Smooth muscle cell of the pulmonary artery (primary cell): ENCODE measurements at places on chromosomes 6 and 20. TPM values are rescaled to one million over a fixed set of nuclear protein-coding genes. Genes with fewer than 3 reads are reported as not detected.

Gene RAET1G
- 1.6 and 1.7 TPM in 2 replicates for total RNA-seq

Gene CLPSL2
- total RNA-seq, result not detected in 2 replicates

Gene YIPF3
- 105 and 112 TPM in 2 replicates for total RNA-seq

Gene LRFN2
- total RNA-seq, result not detected in 2 replicates

Gene C20orf204
- total RNA-seq, result 0.65 and 0.76 TPM in 2 replicates

Gene ARID1B
- 61.4 and 61.6 TPM in 2 replicates for total RNA-seq

Gene ULBP2
- total RNA-seq, result 4.9 and 14.9 TPM in 2 replicates

Gene NFATC2
- 0.26 and 0.30 TPM in 2 replicates for total RNA-seq

Gene WFDC10B
- total RNA-seq, result 0.26 TPM in 1 of 2 replicates, not detected in the other
